Activated effector memory CD4-positive, alpha-beta T cell treated with Interleukin-2 at 50 U/mL for 16 hours (primary cell): ENCODE measurements at places on chromosomes 1 and 21.

DNA sequence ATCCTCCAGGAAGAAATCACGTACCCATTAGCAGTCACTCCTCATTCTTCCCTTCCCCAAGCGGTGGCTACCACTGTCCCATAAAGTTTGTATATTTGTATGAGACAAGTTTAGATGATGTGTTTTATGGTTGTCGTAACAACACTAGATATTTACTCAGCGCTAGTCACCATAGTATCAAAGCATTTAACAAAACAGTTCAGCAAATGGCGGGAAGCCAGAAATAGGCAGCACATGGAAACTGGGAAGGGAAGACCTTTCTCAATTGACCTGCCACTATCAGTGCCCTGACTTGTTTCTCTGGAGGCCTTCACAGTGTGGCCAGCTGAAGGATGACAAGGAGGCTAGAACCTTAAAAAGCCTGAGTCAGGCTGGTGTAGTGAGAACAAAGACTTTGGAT lies 31.1 kb downstream of the CNST start:
- no peak for DNase-seq

DNA sequence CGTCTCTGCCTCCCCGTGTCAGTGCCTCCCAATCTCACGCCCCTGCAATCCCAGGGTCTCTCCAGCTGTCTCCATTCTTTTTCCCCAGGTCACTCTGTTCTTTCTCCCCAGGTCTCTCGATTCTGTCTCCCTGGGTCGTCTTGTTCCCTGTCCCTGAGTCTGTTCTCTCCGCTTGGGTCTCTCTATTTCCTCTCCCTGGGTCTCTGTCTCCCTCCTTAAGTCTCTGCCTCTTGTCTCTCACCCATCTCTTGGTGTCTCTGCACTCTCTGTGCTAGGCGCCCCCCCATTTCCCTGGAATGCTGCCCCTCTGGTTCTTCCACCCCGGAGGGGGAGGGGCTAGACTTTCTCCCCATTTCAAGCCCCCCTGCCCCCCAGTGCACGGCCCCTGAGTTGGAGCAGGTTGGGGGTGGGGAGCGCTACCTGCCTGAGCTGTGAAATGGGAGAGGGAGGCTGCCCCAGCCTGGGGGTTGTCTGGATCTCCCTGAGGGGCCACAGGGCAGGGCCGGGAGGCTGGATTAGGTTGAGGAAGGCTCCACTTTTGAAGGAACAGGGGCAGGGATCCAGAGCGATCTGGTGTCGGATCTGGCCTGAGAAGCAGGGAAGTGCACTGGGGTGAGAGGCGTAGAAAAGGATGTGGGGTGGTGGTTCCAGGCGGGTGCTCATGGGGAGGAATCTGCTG lies 1.4 kb downstream of the PTPRF start:
- no peak for DNase-seq

DNA sequence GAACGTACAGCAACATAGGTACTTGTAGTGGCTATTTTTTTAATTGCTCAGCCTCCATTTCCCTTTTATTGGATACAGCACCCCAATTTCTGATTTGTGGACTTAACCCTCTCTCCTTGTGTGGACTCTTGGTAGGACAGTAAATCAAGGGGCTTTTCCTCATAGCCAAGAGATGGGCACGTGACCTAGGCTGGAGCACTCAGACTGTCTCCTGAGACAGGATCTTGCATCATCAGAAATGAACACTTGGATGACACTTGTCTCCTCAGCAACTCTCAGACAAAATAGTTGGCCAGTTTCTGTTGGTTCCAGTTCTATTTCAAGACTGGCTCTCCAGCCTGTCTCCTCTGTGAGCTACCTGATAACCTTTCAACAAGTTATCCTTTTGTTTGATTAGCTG lies 112.9 kb upstream of the ZNF678 start:
- DNase-seq: no peak

GRCh38 chr1:234963180-234963903 lies 165.3 kb downstream of the TOMM20 start:
- DNase-seq: peak; percentile 74

GRCh38 chr1:20731057-20731991 lies 1.2 kb downstream of the SH2D5 start:
- no peak for DNase-seq

DNA sequence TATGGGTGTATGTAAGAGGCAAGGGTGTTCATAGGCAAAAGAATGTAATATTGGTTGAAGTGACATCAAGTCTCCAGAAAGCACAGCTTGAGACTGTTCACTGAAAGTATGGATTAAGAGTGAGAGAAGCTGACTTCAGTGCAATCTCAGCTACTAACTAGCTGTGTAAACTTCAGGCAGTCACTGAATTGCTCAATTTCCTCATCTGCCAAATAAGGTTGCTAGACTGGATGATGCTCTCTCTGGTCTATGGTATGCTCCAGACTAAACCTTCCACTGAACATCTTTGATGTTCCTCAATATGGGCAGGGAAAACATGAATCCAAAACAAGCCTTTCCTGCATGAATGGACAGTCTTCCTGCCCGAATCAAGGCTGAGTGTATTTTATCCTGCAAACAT lies 111.8 kb upstream of the USH2A start:
- no peak for DNase-seq

GRCh38 chr1:99216956-99217355 lies 47.3 kb upstream of the PLPPR4 start:
- DNase-seq: no peak

DNA sequence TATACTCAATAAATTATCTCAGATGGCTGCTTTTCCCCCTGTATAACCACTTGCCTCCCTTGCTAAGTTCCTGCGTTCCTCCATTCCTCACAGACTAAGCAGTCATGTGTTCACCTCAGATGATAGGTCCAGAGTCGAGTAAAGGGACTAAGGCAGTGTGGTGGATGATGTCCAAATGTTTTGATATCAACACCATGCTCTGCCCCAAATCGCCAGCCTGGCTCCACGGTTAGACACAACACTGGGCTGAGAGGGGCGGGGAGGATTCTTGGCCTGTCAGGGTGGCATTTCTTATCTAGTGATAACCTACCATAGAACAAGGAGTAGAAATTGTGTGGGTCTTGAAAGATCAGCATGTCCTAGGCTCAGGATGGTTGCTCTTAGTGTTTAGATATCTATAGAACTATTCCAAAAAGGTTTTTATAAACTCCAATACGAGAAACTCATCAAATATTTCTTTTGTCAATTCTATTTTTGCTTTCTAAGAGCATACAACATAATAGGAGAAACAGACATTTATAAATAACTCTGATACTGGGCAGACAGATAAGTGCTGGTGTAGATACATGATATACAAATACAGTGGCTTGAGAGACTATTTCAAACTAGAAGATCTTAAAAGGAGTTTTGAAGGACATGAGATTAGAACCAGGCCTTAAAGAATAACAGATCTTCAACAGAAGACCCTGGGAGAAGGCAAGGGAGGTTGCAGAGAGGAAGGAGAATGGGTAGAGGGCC lies 21.5 kb downstream of the GJA5 start:
- DNase-seq: no peak

DNA sequence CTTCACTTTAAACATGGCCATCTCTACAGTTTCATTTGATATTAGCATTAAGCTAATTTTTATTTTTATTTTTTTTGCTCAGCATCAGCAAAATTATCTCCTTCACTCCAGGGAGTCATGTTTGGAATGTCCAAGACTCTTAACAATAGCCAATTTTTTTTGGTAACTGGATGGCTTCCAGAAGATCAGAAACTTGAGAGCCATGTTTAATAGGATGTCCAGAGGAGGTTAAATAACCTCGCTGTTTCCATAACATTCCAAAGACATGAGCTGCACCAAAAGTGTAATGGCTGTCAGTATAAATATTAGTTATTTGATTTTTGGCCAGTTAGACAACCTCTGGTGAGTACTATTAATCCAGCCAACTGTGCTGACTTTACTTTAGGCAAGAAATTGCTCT lies 80.7 kb downstream of the DNTTIP2 start:
- no peak for DNase-seq

DNA sequence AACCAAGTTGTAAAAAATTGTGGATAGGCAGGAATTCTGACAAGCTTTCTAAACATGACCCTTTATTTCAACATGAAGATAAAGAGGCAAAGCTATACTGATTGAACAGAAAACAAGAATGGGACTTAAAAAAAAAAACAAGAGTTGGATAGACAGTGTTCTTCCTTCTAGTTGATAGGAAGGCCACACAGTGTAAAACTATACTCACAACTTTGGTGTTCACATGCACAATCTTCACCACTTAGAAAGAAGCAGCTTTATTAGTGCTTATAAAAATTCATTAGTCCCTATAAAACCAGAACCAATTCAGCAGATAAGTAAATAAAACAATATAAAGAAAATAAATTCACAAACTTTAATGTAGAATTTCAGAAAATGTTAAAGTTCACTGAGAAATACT lies 101.8 kb downstream of the AKT3 start:
- DNase-seq: no peak

DNA sequence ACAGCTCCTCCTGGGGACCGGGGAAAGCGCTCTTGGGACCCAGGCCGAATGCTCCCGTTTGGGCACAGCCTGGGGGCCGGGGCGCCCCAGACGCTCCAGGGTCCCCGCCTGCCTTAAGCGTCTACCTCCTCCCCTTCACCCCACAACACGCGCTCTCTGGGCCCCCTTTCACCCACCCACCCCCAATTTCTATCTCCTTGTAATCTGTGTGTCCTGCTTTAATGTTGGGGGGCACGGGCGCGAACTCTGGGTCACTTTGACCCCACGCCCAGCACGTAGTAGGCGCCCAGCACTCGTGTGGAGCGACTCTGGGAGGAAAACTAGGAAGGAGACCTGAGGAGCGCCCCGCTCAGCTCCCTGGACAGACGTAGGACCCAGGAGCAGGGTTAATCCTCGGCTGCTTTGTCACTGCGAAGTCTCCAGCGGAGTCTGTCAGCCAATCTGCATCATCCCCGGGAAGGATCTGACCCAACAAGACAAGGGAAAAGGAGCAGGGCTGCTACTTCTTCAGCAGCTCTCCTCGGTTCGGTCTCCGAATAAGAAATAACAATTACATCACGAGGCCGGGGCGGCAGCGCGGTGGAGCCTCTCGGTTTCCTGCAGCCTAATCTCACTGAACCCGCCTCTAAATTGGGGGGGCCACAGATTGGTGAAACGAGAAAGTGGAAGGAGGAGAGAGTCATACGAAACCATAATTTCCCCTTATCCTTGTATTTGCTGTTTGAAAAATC lies 757 bp upstream of the NRIP1 start:
- peak; percentile 61 for DNase-seq

DNA sequence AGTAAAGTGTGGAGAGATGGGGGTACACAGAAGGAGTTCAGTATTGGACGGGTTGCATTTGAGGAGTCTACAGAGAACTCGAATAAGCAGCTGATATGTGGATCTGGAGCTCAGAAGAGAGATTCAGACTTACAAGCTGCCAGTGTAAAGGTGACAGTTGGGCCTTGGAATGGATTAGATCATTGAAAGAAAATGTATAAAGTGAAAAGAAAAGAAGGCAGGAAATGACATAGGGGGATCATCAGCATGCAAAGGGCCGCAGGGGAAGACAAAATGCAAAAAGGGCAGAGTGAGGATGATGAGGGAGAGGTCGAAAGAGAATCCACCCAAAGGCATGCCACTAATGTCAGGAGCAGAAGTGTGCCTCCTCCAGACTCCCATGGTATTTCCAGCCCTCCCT lies 273.3 kb downstream of the TNR start:
- DNase-seq: no peak

GRCh38 chr1:156394835-156395461 lies 25.9 kb downstream of the RHBG start:
- DNase-seq: no peak

GRCh38 chr21:43829575-43830119 lies 35.4 kb upstream of the AGPAT3 start:
- no peak for DNase-seq

DNA sequence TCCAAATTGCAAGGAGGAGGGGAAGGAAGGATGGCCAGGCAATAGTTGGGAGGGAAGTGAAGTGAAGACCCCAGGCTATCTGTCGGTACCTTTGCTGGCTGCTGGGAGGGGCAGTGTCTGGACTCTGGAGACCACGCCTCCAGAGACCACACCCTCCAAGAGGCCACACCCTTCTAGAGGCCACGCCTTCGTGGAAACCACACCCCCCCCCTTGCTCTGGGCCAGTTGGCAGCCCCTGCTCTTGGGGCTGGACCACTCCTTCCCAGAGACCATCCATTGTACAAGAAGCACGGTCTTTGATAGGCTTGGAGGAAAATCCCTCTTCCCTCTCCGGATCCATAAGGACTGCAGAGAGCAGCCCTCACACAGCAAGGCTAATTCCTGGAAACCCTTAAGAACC lies 73.1 kb downstream of the RYR2 start:
- DNase-seq: no peak

DNA sequence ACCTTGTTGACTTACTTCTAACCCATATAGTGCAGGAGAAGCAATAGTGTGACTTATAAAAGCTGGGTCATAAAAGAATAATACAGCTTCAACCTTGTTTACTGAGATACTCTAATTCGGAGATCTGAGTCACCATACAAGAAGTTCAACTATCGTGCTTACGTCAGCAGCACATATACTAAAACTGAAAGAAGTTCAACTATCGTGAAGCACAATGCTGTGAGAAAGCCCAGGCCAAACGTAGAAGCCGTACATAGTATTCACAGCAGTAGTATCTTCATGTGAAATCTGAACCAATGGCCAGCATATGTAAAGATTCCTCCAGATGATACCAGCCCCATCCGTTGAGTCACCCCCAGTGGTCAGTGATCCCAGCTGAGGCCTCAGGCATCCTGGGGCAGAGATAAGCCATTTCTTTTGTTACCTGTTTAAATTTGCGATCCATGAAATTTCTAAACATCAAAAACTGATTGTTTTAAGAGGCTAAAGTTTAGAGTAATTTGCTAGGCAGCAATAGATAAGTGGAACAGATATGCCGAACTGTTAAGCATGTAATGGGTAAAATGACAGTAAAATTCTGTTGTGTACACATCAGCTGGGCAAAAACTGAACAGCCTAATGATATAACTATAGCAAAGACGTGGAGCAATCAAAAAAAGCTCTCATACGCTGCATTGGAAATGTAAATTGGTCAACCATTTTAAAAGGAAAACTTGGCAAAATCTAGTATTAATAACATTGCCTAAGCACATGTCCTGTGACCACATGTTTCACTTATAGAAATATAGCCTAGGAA lies 53.9 kb upstream of the SAMD13 start:
- no peak for DNase-seq

DNA sequence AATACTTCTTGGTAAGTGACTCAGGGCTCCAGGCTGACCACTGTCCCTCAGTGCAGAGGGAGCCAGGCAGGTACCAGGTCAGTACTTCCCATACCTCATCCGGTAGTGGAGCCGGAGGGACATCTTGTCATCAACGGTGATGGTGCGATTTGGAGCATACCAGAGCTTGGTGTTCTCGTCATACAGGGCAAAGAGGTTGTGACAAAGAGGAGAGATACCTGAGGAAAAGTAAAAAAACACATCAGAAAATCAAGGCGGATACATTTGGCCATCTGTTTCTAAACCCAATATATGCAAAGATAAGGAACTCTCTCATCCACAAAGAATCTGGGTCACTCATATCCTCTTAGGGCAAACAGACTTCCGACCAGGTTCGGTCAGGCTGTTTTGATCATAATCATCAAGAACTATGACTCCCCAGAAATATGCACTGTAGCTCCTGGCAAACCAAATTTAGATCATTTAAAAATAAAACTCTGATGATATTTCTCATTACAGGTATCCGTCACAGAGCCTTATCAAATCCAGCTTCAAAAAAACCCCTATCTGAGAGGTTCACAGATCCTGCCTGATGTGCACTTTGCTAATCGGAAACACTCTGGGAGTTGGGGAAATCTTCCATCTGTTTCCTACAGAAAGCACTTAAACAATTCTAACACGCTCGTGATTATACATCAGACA lies 87.3 kb downstream of the JAK1 start:
- no peak for DNase-seq
